ENCODE measurements at places on chromosomes 7 and 10.

DNA sequence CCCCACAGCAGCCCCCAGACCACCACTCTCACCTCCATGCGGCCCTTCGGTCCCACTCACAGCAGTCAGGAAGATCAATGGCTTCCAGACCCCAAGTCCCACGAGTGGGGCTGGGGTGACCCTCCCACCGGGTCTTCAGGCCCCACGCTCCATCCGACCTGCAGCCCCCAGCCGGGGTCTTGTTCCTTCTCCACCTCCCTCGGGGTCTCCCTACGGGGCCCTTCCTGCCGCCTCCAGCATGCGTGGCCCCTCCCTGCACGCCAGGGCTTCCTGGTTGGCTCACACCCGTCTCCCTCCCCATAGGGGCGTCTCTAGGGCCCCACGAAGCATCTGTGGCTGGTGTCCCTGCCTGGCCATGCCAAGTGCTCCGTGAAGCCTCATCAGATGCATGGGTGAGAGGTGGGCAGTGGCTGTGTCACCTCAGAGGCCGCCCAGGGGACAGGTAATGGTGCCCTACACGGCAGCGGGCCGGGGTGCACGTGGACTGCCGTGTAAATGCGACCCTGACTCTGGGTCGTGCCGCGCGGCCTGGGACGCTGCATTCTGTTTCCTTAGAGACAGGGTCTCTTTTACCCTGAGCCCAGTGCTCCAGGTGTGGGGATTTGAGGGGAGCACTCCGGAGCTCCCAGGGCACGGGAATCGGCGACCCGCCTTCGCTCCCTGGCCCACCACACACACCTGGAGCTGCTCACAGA, 19.9 kb downstream of the ADAP1 start:
- peaks cover 21% of the 10 kb centered on the region for H3K4me1 ChIP-seq
- H3K27me3 ChIP-seq, result peaks cover 7% of the 10 kb centered on the region
- no peak overlapping the region for H3K27ac ChIP-seq
- peaks cover 31% of the 10 kb centered on the region for H3K36me3 ChIP-seq
- no peak overlapping the region for H3K4me3 ChIP-seq

GRCh38 chr7:431658-432111, 88.0 kb downstream of the PDGFA start:
- no peak overlapping the region for H3K27ac ChIP-seq
- no peaks in the 10 kb centered on the region for H3K36me3 ChIP-seq
- no peak for ATAC-seq

DNA sequence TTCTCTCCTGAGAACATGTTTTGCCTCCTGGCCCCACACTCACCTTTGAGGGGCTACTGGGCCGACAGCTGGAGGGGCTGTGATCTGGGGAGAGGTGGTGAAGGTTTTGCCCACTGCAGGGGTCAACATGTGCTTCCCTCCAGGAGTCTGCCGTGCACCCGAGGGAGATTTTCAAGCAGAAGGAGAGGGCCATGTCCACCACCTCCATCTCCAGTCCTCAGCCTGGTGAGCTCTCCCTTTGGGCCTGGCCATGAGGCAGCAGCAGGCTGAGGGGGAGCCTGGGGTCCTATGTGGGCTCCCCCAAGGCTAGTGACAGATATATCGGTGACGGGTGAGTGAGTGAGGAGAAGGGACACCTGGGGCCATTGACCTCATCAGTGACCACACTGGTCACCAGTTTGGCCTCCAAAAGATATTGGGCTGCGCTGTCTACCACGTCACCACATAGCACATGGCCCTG, 6.6 kb downstream of the PGAM2 start:
- peak overlapping the region; percentile 98 for H3K27ac ChIP-seq
- peak; percentile 58 for ATAC-seq
- H3K4me3 ChIP-seq, result peak overlapping the region; percentile 72
- no peaks in the 10 kb centered on the region for H3K27me3 ChIP-seq
- H3K4me1 ChIP-seq, result peaks cover 80% of the 10 kb centered on the region

- ATAC-seq, result no peak
- no peak overlapping the region for H3K27ac ChIP-seq
- H3K36me3 ChIP-seq, result no peaks in the 10 kb centered on the region
Measured at GRCh38 chr7:28986765-28987110, 28.6 kb upstream of the TRIL start.

DNA sequence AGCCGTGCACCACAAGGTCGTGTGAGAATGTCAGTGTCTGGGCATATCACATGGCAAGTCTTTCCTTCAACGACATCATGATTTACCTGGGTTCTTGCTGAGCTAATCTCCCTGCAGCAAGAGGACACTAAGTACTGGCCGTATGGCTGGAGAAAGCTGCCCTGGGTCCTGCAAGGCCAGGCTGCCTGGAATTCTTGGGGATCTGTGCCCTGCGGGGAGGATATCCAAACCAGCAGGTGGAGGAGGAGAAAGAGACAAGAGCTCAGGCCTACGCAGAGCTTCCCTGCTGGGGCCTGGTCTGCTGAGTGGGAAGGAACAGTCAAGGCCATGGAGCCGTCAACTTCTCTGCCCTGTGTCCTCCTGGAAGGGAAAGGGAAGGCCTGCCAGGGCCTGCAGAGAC, 552.6 kb downstream of the LRMDA start:
- no peaks in the 10 kb centered on the region for H3K4me1 ChIP-seq
- no peaks in the 10 kb centered on the region for H3K36me3 ChIP-seq
- ATAC-seq, result no peak

- H3K27me3 ChIP-seq, result no peaks in the 10 kb centered on the region
- ATAC-seq, result peak; percentile 92
- H3K36me3 ChIP-seq, result no peaks in the 10 kb centered on the region
- H3K4me3 ChIP-seq, result peak within 1 kb of the TSS; percentile 97
- H3K4me1 ChIP-seq, result peaks cover 27% of the 10 kb centered on the region
Measured at GRCh38 chr7:17298102-17298839, at the start of gene AHR. TSS of gene AHR (plus strand) at chr7:17298652. CDS start at chr7:17299265, 613 bp downstream.

DNA sequence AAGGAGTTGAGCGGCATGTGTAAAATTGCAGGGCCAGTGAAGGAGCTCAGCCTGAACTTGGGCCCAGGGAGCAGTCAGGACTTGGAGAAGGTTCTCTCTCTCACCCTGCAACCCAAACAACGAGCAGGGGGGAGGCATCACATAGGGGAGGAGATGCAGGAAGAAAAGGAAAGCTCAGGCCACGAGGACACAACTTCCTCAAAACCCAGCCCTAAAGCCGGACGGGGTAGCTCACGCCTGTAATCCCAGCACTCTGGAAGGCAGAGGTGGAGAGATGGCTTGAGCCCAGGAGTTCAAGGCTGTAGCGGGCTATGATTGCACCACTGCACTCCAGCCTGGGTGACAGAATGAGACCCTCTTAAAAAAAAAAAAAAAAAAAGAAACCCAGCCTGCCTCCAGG, 629.1 kb downstream of the PARD3 start:
- no peak overlapping the region for H3K4me3 ChIP-seq
- H3K36me3 ChIP-seq, result no peaks in the 10 kb centered on the region

GRCh38 chr10:10727812-10728211, 289.9 kb upstream of the CELF2 start:
- H3K4me1 ChIP-seq, result no peaks in the 10 kb centered on the region
- no peaks in the 10 kb centered on the region for H3K36me3 ChIP-seq
- no peak overlapping the region for H3K4me3 ChIP-seq
- no peak for ATAC-seq

DNA sequence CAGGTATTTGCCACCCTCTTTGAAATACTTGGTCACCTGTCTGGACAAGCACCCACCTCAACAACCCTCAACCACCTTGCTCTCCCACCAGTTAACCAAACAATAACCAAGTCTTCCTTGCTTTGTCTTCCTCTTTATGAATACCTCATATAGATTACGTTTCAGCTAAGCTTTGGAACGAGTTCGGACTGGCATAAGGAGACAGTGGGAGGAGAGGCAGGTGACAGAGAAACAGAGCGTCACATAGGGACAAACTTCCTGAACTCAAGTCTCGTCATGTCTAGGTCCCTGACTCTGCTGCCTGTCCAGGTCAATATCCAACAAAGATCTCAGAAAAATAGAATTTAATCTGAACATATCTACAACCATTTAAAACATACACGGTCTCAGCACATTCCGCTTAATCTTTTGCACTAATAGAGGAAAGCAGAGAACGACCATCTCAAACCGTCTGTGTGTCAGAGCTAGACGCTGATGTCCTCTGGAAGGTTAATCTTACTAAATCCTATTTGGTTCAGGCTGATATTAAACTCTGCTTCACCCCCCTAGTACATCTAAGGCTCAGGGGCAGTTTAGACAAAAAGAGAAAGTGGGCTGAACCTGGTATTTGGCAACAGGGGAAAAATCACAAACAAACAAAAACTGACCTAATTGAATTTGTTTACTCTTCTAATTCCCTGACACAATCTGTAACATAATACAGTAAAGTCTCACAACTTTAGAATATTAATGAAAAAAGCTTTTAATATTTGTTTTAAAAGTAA, 26.4 kb upstream of the SVOPL start:
- H3K4me1 ChIP-seq, result no peaks in the 10 kb centered on the region
- no peak for ATAC-seq
- H3K27me3 ChIP-seq, result no peaks in the 10 kb centered on the region
- H3K27ac ChIP-seq, result no peak overlapping the region

DNA sequence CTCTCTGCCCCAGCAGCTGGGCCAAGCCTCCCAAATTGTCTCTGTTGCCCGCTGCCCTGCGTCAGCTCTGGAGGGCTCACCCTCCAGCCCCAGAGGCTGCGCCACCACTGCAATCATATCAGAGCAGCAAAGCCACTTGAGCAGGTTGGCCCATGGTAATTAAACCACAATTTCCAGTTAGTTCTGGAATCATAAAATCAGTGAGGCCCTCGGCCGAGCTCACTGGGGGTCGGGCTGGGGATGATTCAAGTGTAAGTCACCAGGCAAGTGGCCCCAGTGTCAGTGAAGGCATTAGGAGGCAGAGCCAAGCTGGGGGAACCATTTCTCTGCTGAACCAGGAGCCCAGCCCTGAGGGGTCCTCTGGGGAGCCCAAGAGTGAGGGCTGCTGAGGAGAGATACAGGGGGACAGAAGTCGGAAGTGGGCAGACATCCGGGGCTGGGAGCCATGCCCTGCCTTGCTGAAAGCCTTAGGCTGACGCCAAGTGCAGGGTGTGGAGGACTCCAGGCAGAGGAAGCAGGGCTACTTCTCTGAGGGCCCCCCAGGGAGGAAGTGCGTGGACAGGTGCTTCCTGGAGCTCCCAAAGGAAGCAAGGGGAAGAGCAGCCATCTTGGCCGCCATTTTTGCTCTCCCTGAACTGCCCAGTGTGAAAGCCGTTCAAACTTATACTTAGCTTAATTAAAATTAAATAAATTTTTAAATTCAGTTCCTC, 29.5 kb upstream of the SLC29A3 start:
- no peak overlapping the region for H3K4me3 ChIP-seq
- no peak overlapping the region for H3K27ac ChIP-seq
- H3K27me3 ChIP-seq, result peaks cover 17% of the 10 kb centered on the region
- no peak for ATAC-seq

GRCh38 chr10:70174058-70174741, 3.9 kb upstream of the SAR1A start:
- H3K4me1 ChIP-seq, result peaks cover 22% of the 10 kb centered on the region
- H3K36me3 ChIP-seq, result no peaks in the 10 kb centered on the region
- H3K27ac ChIP-seq, result peak overlapping the region; percentile 35

GRCh38 chr10:101230183-101230917, 1.1 kb upstream of the LBX1 start:
- H3K4me3 ChIP-seq, result peak overlapping the region; percentile 40
- no peaks in the 10 kb centered on the region for H3K36me3 ChIP-seq
- H3K27ac ChIP-seq, result no peak overlapping the region
- H3K27me3 ChIP-seq, result peaks cover 97% of the 10 kb centered on the region
- H3K4me1 ChIP-seq, result peaks cover 39% of the 10 kb centered on the region
- ATAC-seq, result no peak

DNA sequence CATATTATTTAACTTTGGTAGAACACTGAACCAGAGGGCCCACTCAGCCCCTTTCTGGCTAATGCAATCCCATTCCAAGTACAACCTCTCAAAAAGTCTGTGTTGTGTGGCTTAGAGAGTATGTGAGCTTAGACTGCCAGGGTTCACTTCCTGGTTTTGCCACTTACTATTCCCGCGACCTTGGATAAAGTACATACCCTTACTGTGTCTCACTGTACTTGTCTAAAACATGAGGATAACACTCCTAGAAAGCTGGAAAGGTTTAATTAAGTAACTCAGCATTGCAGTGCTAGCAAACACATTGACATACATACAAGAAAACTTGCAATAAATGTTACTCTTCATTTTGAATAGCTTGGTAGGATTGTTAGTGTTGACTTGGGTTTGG, 215.8 kb downstream of the CHCHD3 start:
- H3K4me3 ChIP-seq, result no peak overlapping the region
- no peak for ATAC-seq
- H3K4me1 ChIP-seq, result peaks cover 26% of the 10 kb centered on the region
- H3K27ac ChIP-seq, result no peak overlapping the region
- peaks cover 60% of the 10 kb centered on the region for H3K36me3 ChIP-seq

DNA sequence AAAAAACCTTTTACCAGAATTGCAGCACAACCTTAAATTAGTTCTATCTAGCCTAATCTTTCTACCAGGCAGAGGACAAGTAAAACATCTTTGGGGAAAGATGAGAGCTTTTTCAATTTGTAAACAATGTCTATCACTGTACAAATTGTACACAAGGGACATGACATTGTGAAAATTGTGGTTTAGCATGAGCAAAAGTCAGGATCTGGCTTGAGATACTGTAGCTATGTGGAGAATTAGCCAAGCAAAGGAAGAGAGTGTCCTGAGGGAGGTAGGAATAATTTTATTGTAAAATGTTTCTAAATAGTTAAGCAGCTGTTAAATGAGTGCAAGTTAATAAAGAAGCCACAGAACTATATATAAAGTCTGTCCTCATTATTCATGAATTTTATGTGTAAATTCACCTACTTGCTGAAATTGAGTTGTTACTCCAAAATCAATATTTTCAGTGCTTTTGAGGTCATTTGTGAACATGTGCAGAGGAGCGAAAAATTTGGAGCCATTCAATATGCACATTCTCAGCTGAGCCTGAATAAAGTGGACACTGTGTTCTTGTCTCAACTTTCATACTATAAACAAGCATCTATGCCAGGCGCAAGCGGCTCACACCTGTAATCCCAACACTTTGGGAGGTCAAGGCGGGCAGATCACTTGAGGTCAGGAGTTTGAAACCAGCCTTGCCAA, 42.8 kb upstream of the POM121L12 start:
- no peaks in the 10 kb centered on the region for H3K27me3 ChIP-seq
- H3K27ac ChIP-seq, result no peak overlapping the region
- H3K36me3 ChIP-seq, result no peaks in the 10 kb centered on the region
- no peak overlapping the region for H3K4me3 ChIP-seq
- no peaks in the 10 kb centered on the region for H3K4me1 ChIP-seq

- no peaks in the 10 kb centered on the region for H3K4me1 ChIP-seq
- H3K36me3 ChIP-seq, result no peaks in the 10 kb centered on the region
- H3K4me3 ChIP-seq, result no peak overlapping the region
- peaks cover 37% of the 10 kb centered on the region for H3K27me3 ChIP-seq
- H3K27ac ChIP-seq, result no peak overlapping the region
Measured at GRCh38 chr10:78160591-78160990, 126.9 kb downstream of the RPS24 start.

All from stimulated activated memory B cell treated with anti-CD40 and anti-IgM and Interleukin-4, amounts not matched to agents 10 μg/mL and 1 μg/mL and 100 μg/mL, for 72 hours (primary cell).